ENCODE measurements at places on chromosomes 13 and 19.

- DNase-seq, result no peak
Measured at GRCh38 chr13:33940898-33941297, 122.9 kb downstream of the RFC3 start.

DNA sequence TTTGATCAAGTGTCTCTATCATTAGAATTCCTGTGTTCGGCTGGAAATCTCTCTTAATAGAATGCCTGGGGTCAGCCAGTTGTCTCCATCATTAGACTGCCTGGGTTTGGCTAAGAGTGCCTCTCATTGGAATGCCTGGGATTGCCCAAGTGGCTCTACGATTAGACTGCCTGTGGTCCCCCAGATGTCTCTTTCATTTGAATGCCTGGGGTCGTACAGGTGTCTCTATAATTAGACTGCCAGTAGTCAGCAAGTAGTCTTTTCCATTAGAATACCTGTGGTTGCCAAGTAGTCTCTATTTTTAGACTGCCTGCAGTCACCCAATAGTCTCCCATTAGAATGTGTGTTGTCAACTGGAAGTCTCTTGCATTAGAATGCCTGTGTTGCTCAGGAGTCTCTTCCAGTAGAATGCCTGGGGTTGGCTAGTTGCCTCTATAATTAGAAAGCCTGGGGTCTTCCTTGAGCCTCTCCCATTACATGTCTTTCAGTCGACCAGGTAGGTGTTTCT is 1523.2 kb downstream of the UQCRFS1 start:
- no peak for DNase-seq

DNA sequence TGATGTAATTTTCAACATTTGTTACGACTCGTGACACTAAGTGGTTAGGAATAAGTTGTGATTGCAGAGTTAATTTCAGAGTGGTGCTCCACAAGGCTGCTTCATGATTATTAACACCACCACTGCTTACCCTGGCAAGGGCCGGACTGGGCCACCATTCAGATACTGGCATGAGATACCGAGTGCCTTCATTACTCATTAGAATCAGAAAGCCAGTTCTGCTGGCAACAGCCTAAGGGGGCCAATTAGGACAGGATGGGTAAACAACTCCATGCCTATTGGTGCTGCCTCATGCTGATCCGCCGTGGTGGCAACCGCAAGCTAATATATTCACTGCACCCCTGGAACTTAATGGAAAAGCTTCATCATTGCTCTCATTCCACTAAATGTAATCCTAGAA is 575.1 kb downstream of the EFNB2 start:
- no peak for DNase-seq

- no peak for DNase-seq
Measured at GRCh38 chr13:104954210-104954609, 1581.3 kb downstream of the EFNB2 start.

GRCh38 chr13:48731001-48731658 is 77.4 kb downstream of the CYSLTR2 start:
- no peak for DNase-seq

DNA sequence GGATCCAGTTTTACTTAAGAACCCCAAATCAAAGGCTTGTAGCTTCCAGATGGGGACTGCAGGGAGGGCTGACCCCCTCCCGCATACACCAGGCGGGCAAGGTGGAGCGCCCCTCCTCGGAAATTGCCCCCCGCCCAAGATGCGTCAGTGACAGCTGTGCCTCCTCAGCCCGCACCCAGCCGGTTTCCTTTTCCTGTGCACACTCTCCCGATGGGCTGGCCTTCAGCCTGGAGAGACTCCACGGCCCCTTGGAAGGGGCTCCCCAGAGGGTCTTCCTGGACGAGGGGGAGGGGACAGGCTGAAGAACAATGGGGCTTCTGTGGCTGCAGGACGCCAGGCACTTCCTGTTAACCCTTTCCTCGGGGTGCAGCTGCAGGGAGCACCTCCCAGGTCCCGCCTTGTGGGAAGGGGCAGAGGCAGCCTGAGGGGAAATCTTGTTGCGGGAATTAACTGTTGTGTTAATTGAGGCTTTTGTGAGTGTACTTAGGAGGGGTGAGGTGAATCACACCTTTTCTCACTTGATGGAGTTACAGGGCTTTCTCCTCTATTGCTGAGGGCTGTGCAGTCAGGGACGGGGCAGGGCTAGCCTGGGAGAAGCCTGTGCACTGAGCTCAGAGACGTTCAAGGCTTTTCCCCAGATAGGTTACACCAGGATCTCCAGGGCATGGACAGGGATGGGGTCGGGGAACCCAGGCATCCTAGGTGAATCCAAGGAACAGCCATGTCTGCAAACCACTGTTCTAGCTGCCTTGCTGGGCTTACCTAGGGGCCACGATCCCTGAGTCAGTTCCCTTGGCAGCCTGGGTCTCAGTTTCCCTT is 14.3 kb downstream of the IER2 start:
- DNase-seq, result no peak

- DNase-seq, result no peak
Measured at GRCh38 chr13:77013853-77014542, 13.0 kb downstream of the FBXL3 start.

DNA sequence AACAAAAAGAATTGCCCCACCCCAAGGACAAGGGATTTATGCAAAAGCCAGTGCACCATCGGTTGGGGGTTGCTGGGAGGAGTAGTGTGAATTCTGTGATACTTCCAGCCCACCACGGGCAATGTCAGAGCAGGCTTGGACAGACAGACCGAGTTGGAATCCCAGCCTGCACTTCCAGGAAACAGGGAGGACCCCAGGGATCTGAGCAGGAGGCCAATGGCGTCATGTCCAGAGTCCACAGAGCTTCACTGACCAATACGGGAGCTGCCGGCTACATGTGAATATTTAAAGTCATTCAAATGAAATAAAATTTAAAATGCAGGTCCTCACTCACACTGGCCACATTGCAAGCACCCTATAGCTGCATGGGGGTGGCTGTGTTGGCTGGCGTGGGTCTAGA is 10.9 kb downstream of the ZNRF4 start:
- no peak for DNase-seq

- DNase-seq, result peak; percentile 82
Measured at GRCh38 chr19:36009220-36009619, 607 bp upstream of the SYNE4 start.

DNA sequence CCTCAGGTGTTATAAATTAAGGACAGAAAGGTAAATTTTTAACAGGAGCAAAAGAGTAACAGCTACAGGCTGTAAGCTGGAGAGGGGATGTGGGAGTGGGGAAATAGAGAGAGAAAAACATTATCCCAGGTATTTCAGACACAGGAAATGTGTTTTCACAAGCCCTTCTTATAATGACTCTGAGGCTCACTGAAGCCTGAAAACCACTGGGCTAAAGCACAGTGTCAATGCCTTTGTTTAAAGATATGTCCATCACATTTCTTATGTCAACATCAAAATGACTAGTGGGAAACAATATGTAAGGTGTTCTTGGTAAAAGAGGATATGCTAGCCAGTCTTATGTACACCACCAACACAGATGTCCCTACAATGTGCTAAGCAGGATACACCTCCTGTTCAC is 365.9 kb downstream of the FGF14 start:
- no peak for DNase-seq

DNA sequence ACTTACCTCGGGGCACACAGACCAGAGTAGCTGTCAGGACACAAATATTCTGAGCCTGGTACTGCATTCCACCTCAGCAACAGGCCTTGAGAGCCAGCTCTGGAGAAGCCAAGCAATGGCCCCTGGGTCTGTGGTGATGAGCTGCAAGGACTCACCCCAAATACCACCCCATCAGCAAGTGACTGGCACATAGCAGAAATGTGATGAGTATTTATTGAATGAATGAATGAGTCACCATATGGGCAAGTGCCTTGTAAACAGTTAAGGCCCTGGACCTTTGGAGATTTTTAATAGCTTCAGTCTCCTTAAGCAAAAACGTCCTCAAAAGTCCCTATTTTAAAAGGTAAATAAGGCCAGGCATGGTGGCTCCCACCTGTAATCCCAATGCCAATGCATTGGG is 18.2 kb downstream of the GSX1 start:
- DNase-seq, result no peak

- no peak for DNase-seq
Measured at GRCh38 chr19:4673216-4673615, 3.1 kb upstream of the MYDGF start.

- no peak for DNase-seq
Measured at GRCh38 chr19:7617735-7618134, 11.6 kb downstream of the XAB2 start.
